ENCODE measurements at places on chromosomes 3 and 15.

DNA sequence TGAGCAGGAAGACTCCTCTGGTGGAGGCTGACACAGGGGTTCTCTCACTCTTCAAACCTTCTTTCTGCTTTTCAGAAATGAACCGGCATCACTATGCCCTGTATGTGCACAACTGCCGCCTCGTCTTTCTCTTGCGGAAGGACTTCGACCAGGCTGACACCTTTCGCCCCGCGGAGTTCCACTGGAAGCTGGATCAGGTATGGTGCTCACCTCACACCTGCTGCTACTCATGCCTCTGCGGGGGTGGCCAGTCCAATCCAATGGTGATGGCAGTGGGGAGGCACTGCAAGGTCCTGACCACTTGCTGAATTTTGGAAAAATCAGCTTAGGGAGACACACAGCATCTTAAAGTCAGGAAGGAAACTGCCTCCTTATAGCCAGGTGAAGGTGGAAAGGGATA lies 211.3 kb upstream of the TRIM42 start:
- no peak for DNase-seq

GRCh38 chr15:26890988-26891387 lies 24.1 kb downstream of the GABRA5 start:
- no peak for DNase-seq

DNA sequence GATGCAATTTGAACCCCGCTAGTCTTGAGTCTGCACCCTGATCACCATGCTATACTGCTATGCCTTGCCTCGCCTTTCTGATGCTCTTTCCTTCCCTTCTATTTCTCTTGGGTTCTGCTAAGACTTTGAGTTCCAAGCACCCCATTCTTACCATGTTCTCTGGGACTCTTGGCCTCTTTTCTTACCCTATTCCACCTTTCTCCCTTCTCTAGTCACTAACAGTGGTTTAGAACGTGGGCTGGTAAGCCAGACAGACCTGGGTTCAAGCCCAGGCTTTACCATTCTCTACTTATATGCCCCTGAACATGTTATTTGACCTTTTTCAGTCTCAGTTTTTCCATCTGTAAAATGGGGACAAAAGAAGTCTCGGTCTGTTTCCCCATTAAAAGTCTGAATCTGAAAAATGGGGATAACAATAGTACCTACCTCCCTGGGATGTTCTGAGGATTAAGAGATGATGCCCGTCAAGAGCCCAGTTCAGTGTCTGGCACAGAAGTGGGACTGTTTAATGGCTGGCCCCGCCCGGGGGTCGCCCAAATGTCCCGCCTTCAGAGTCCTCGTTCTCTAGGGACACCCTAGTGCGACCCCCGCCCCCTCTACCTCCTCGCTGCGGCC lies 376 bp downstream of the TADA3 start:
- no peak for DNase-seq

DNA sequence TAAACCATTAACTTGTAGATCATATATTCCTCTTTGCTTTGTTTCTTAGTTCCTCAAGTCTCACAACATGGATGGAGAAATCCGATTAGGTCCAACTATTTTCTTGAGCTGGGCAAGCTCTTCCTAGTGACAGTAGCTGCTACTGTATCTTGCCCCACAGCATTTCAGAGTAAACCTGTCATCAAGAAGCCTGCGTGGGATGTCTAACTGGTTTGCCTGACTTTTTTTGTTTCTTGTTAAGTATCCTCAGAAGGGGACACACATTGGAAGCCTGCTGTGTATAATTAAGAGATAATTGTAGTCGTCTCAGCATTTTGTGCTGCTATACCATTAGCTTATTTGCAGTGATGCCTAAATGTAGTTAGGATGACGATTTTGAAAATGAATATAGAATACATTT lies 29.3 kb upstream of the STT3B start:
- DNase-seq, result no peak

GRCh38 chr15:52085299-52085698 lies 27.3 kb downstream of the BCL2L10 start:
- DNase-seq, result no peak

- no peak for DNase-seq
Measured at GRCh38 chr3:71214797-71215196, 368.7 kb downstream of the FOXP1 start.

DNA sequence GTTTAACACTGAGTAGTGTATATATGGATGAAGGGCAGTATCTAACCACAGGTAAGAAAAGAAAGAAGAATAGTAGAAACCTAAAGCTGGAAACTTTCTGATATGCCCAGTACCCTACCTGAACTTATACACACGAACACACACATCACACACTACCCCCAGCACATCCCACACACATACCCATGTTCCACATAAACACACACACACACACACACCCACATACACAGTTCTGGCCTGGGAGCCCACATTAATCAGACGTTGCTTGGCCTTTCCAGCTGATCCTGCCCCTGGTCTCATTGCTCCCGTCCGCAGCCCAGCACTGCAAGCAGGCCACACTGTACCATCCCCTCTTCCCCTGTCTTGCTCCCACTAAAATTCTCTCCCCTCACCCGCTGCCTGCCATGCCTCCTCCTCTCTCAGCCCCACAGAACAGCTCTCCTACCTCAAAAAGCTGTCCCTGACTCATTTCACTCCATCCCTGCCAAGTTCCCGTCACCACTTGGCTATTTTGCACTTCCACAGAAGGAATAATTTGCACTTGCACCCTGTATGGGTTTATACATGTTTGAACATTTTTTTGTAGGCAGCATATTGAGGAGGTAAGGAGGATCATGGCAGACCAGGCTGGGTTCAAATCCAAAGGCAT lies 185.8 kb upstream of the PPP2R3A start:
- DNase-seq, result no peak

DNA sequence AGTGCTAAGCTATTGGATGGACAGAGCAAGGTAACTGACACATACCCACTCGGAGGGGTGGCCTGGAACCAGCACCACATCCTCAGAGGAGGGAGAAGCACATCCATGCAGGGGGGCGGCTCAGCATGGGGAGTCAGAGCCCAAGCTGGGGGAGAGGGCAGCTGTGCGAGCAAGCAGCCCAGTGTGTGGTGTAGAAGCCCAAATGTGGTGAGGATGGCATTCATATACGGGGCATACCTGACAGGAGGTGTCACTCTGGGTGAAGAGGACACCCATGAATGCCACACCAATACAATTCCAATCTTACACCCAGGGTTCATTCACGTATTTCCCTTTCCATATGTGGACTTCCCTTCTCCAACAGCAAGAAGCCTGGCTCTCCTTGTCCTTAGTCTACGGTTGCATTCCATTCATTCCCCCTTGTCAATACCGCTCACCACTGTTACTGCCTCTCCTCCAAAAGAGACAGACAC lies 58.7 kb upstream of the ACAN start:
- DNase-seq, result no peak

DNA sequence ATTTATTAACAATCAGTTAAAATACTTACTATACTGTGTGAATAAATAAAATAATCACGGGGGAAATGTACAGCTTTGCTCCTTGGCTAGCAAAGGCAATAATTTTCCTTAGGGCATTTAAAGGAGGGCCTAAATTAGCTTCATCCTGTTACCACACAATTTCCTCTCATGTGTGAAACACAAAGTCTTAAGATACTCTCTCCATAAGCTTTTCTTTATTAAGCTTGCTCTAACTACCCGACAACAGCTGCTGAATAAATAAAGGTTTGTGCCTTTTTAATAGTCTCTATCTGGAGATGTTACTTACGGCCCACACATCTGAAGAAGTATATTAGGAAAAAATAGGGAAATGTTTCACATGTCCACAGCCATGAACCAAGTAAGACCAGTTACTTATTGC lies 29.7 kb downstream of the ZNF106 start:
- no peak for DNase-seq

- no peak for DNase-seq
Measured at GRCh38 chr3:123352134-123352554, 96.7 kb downstream of the ADCY5 start.

DNA sequence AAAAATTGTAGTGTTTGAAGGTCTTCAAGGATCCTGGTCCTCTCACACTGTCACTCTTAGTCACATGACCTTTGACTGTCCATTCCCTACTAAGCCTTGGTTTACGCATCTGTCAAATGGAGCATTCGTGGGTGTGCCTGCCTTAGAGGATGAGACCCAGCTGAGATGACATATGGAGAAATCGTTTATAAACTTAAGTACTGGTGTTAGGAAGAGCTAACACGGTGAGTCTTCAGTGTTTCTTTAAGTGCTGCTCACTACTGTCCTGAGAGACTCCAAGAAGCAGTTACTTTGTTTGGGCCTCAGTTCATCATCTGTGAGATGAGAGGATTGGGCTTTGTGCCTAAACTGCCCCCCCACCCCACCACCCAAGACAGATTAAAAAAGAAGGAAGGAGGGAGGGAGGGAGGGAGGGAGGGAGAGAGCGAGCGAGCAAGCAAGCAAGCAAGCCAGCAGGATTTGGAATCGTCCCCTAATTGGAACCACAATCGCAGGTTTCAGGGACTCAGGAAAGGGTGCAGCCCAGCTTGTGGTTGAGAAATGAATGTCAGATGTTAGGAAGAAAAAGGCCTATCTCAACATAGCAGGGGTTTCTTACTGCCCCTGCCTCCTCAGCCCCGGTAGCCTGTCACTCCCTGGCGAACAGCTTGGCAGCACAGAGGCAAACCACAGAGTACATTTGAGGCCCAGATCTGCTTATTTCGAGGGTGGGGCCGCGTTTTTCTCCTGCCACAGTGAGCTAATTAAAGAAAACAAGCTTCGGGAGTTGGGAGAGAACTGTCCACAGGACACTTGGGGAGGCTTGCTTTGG lies 32.7 kb downstream of the SMAD3 start:
- DNase-seq, result peak; percentile 65

DNA sequence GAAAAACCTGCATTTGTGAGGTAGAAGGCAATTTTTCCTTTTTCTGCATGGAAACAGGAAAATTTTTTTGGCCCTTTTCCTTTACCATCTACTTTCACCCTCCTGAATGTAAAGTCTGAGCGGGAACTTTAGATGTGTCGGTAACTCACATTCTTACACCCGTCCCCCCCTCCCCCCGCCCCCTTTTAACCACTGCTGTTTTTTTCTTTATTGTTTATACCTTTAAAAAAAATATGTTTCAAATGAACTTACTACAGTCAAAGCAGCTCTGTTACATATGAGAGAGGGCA lies 487 bp upstream of the HES1 start:
- DNase-seq, result no peak

- DNase-seq, result no peak
Measured at GRCh38 chr3:73540969-73541740, 83.6 kb downstream of the PDZRN3 start.

- no peak for DNase-seq
Measured at GRCh38 chr3:60176614-60177013, 1074.6 kb downstream of the FHIT start.

GRCh38 chr3:105649480-105649879 lies 219.3 kb downstream of the CBLB start:
- DNase-seq, result no peak

- no peak for DNase-seq
Measured at GRCh38 chr3:141992512-141992911, 116.1 kb downstream of the ATP1B3 start.

DNA sequence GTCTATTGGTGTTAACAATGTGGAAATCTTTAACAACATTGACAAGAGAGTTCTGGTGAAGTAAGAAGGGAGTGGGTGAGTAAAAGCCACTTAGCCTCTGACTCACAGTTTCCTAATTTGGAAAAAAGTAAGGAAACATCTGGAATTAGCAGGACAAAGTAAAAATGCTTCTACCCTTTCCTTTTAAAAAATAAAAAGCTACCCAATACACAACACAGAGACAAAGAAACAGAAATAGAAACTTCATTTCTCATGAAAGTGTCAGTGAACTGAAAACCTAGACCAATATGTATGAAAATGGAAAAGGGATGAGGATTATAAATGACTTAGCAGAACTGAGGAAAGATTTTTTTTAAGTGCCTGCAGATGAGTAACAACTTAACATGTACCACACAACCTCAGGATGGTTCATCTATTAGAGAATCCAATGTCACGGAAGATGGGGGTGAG lies 65.4 kb downstream of the SSR3 start:
- no peak for DNase-seq

GRCh38 chr15:23497710-23498111 lies 50.7 kb upstream of the GOLGA6L2 start:
- DNase-seq, result no peak

GRCh38 chr15:92651877-92652575 lies 3.5 kb downstream of the FAM174B start:
- DNase-seq, result no peak

- DNase-seq, result no peak
Measured at GRCh38 chr3:127732879-127733350, 60.2 kb downstream of the ABTB1 start.

- no peak for DNase-seq
Measured at GRCh38 chr3:190194506-190194905, 73.8 kb upstream of the P3H2 start.

- no peak for DNase-seq
Measured at GRCh38 chr3:119808244-119808643, 26.3 kb downstream of the NR1I2 start.

DNA sequence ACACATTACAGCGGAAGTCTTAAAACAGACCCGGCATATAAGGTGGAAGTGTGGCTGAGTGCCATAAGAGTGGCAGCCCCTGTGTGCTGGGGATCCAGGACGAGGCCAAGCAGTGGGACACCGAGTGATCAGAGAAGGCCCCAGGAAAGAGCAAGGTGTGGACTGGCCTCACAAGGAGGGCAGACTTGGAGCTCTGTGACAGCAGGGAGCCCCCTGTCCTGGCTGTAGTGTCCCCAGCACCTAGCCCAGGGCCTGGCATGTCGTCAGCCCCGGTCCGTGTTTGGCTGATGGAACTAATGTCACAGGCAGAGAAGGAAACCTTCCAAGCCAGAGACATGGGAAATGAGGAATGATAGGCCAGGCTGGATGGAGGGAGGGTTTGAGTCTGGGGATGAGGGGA lies 4.8 kb downstream of the PDIA5 start:
- DNase-seq, result no peak

DNA sequence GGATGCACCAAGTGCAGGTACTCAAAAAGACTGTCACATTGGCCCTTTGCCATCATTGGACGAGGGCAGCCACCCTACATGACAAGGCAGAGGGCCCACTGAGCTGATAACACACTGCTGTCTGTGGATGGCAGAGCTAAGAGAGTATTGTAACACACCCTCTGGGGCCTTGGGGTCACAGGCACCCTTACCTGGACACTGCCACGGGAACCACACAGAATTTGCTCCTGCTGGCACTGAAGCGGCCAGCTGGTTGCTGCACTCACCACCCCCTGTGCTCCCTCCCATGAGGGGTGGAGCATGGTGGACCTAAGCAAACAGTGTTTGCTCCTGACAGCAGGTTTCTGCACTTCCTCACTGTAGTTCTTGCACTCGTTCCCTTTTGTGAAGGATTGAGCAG lies 208.2 kb upstream of the SGO1 start:
- DNase-seq, result no peak

DNA sequence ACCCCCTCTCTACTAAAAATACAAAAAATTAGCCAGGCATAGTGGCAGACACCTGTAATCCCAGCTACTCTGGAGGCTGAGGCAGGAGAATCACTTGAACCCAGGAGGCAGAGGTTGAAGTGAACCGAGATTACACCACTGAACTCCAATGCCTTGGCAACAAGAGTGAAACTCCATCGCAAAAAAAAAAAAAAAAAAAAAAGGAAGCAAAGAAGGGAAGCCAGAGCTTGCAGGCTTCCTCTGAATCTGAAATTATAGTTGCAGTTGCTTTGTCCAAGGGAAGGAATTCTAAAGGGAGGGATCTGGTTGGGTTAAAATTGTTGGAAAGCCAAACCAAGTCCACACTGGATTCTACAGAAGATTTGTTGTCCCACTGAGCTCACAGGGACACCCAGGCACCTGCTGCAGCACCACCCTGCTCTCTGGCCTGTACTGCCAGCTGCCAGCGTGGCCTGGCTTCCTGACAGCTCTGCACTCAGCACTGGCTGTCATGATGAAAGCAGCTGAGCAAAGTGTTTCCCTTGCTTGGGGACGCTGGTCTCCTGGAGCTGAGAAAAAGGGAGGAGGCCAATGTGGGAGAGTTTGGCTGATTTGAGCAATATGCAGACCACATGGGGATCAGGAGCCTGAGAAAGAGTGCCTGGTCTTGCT lies 88.8 kb upstream of the HES1 start:
- DNase-seq, result no peak

Data from CD4-positive, alpha-beta T cell treated with Interleukin-4 for 4 hours (primary cell).